ENCODE measurements at places on chromosomes 6 and 20.

DNA sequence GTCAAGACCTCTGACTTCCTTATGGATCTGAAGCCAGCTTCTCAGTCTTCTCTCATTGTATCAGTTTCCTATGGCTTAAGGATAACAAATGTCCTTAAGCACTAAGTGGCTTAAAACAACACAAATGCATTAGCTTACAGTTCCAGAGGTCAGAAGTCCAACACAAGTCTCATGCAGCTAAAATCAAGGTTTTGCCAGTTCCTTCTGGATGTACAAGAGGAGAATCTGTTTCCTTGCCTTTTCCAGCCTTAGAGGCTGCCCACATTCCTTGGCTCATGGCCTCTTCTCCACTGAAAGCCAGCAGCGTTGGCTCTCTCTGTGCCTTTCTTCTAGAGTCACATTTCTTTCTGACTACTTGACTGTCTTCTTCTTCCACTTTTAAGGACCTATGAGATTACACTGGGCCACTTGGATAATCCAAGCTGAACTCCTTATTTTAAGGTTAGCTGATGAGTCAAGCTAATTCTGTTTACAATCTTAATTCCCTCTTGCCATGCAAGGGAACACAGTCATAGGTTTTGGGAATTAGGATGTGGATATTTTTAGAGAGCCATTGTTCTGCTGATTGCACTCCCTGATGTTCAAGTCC lies 179.0 kb downstream of the BCAS1 start:
- no peak for DNase-seq

GRCh38 chr6:33915134-33915533 lies 111.3 kb upstream of the MLN start:
- DNase-seq: no peak

GRCh38 chr6:35599761-35600658 lies 87.3 kb upstream of the TULP1 start:
- no peak for DNase-seq

GRCh38 chr6:83960664-83961063 lies 72.9 kb upstream of the MRAP2 start:
- no peak for DNase-seq

DNA sequence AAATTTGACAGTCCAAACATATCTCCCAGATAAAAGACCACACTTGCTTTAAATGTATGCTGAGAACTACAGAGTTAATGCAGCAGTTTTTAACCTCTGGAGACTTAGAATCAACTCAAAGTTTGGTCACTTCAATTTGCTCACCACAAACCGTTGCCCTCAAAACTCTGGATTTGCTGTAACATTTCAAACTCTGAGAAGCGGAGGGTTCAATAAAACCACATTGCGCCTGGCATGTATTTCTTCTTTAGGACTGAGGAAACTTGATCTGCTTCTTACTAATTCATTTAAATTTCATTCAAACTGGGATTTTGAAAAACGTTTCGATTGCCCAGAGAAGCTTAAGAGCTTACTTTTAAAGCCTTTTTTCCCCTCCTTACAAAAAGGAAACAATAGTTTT lies 115.8 kb downstream of the MTFR2 start:
- DNase-seq: no peak

- no peak for DNase-seq
Measured at GRCh38 chr6:8865451-8865850, 430.1 kb upstream of the SLC35B3 start.

DNA sequence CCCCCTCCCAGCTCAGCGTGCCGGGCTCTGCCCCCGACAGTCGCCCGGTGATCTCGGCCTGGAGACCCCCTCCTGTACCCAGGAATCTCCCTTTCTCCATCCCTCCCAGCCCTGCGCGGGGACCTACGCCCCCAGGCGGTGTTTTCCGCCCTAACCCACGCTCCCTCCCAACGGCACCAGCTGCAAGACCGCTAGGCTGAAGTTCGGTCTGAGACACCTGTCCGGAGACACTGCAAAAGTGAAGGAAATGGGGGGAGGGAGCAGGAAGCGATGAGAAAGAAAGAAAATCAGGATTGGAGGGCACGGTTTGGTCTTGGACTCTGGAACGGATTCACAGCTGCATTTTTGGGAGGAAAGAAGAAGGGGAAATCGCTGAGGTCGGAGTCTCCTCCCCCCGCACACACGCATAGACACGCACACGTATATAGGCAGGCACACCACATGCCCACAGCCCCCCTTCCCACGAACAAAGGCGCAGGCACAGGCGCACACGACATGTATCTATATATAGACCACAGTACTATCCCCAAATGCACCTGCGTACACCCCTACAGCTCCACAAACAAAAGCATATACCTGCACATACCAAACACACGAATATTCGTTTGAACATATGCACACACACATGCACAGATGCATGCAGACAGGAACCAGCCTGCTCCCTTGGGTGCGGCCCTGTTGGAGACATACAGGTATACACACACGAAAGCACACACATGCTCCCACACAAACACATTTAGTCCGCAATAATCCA lies 1.0 kb downstream of the SLC32A1 start:
- peak; percentile 43 for DNase-seq

DNA sequence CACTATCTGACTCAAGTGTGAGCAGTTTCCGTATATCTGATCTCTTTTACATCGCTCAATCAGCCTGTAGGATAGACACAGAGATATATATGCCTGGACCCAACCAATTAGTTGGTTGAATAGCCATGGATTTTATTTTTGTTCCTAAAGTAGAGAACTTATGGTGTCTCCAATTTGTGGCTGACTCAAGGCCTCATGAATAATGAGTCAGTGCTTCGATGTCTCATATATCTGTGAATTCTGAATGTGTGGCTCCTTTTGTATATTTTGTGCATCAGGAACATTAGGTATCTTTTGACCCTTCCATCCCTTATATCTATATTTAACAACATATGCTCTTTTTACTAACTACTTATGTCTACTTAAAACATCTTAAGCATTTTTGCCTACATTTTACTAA lies 64.5 kb downstream of the OR2B2 start:
- no peak for DNase-seq

GRCh38 chr6:85107701-85108100 lies 342.2 kb upstream of the NT5E start:
- DNase-seq: no peak

GRCh38 chr20:22470620-22471026 lies 113.7 kb downstream of the FOXA2 start:
- DNase-seq: no peak

GRCh38 chr20:25216199-25216945 lies 20.9 kb downstream of the ENTPD6 start:
- no peak for DNase-seq

GRCh38 chr20:29443819-29444218 lies 1813.6 kb upstream of the DEFB115 start:
- DNase-seq: no peak

DNA sequence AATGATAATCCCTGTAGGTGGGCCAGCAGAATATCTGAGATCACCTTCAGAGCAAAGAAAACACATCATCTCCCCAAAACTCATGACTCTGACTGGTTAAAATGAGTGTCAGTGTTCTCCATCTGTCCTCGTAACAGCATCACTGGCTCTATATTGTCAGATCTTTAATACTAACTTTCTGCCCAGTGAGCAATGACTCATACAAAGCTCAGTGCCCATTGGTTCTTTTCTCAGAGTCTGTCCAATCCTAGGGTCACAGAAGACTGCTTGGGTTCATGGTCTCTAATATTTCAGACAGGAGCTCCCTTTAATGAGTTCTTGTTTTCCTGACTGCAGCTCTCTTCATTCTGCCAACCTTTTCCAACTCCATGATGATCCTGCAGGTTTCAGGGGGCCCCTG lies 36.4 kb downstream of the HLA-DPB1 start:
- DNase-seq: no peak

DNA sequence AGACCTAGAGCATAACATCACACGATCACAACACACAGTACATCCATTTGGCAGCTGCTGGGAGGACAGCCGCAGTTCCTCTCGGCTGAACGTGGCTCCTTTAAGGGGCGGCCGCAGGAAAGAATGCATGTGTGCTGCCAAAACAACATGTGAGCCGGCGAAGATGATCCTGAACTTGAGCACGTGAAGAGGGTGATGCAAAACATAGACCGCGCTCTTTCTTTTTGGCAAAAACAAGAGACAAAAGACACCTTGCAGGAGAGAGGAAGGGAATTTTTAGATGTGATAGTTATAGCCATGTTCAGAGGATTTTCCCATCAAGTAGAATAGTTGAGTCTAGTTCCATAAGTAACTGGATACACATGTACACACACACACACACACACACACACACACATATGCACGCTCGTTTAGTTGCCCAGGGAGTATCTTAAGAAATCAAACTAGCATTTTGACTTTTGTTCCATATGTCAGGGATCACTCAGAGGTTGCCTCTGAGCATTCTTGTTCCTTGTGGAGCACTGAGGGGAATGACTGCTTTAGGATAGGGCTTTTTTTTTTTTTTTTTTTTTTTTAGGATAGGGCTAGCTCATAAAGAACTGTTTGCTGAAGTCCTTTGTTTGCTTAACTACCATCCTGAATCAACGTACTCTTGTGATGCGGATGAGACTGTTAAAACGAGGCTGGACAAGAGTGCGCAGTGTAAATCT lies 21.7 kb upstream of the RANBP9 start:
- DNase-seq: no peak

DNA sequence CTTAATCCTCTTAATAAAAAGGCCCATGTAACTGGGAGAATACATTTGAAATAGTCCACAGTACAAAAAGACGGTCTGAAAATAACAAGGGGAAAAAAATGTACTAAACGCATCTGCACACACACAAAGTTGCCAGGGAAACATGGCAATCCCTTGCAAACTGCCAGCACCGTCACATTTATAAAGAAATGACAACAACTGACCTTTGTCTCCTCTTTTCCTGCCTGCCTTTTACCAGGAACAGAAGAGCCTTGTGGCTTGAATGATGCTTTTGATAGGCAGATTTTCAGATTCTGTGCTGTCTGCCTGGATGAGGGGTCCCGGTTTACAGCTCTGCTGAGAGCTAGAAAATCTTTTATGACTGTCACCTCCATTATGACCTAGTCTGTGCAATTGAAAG lies 308.6 kb upstream of the ZFP64 start:
- no peak for DNase-seq

DNA sequence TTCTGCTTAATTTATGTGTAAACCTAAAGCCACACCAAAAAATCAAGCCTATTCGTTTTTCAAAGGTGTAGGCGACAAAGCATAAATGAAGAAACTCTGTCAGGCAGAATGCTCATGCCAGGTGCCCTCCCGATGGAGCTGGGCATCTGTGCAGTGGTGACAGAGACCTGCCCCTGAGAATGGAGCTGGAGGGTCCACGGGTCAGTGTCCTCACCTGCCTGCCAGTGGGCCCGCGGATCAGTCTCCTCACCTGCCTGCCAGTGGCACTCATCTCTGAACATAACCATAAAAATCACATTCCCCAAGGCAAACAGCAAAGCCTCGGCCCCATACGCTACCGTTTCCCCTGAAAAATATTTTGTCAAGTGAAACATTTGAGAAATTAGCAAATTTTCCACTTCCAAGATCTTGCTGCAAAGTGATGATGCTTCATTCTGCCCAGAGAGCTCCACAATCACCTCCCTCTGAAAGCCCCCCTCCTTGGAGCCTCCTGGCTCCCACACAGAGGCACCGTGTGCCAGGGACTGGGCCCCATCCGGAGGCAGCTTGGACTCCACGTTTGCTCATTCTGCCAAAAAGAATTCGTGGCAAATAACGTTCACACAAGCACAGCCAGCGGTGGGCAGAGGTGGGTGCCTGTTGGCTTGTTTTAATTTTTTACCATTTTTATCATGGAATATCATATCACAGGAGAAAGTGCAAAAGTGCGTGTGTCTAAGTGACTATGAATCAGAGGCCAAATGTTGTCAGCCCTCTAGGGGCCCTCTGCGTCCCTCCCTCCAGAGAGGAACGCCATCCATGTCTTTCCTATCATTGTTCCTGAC lies 88.8 kb downstream of the YTHDF1 start:
- no peak for DNase-seq

DNA sequence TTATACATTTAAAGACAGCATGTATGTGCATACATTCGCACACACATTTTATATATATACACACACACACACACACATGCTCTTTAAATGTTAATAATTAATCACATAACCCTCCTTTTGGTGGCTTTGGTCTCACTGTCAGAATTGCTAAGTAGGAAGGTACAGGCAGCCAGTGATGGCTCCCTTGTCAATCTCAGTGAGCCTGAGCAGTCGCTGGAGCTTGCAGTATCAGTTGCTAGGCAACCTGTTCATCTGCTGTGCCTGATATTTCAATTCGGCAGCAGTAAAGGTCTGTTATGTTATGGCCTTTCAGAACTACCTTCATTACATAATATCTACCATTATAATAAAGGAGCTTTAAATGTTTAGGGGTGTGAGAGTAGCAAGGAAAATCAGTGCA lies 374.3 kb downstream of the LMBRD1 start:
- no peak for DNase-seq

DNA sequence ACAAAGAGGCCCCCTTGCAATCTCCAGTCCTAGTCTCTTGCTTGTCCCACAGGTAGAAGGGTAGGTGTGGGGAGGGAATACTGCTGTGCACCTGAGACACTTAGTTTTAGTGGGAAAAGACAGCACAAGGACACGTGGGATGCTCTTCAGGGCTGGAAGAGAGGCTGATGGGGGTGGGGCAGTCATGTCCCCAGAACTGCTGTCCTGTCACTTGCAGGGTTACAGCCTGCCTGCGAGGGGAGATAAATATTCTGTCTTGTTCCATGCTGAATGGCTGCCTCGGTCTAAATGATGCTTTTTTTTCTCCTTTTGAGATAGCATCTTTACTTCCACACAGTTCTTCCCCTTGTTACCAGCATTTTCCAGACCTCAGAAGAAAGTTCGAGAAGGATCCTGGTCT lies 106.2 kb downstream of the SLC24A3 start:
- DNase-seq: no peak

DNA sequence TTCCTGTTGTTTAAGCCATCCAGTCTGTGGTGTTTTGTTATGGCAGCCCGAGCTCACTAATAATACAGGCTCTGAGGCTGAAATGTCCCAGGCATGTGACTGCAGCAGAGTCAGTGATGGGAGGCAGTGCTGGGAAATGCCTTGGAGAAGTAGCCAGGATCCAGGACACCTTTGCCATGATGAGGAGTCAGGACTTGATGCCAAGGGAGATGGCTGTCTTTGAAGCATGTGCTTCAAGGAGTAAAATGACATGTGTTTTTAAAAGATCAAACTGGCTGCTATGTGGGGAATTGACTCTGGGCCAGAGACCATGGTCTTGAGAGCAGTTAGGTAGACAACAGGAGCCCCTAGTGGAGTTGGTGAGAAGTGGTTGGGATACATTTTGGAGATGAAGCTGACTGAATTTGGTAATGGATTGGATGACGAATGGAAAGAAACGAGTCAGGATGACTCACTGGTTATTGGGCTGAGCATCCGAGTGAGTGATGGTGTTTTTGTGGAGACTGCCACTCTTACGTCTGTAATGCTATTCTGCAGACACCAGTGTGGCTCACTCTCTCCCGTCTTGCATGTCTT lies 322.2 kb downstream of the PLCB1 start:
- peak; percentile 53 for DNase-seq

GRCh38 chr20:34581341-34582184 lies 23.0 kb downstream of the MAP1LC3A start:
- DNase-seq: peak; percentile 71

GRCh38 chr6:150299873-150300485 lies 68.8 kb upstream of the IYD start:
- no peak for DNase-seq

- peak; percentile 78 for DNase-seq
Measured at GRCh38 chr6:150720774-150721233, 121.1 kb downstream of the PLEKHG1 start.

- no peak for DNase-seq
Measured at GRCh38 chr20:37903317-37904007, 535 bp downstream of the VSTM2L start.
